Fibroblast of pulmonary artery (primary cell): ENCODE measurements at places on chromosomes 13 and 19.
A peak's percentile ranks its signal among the peaks of the same experiment; 100 is the strongest.

DNA sequence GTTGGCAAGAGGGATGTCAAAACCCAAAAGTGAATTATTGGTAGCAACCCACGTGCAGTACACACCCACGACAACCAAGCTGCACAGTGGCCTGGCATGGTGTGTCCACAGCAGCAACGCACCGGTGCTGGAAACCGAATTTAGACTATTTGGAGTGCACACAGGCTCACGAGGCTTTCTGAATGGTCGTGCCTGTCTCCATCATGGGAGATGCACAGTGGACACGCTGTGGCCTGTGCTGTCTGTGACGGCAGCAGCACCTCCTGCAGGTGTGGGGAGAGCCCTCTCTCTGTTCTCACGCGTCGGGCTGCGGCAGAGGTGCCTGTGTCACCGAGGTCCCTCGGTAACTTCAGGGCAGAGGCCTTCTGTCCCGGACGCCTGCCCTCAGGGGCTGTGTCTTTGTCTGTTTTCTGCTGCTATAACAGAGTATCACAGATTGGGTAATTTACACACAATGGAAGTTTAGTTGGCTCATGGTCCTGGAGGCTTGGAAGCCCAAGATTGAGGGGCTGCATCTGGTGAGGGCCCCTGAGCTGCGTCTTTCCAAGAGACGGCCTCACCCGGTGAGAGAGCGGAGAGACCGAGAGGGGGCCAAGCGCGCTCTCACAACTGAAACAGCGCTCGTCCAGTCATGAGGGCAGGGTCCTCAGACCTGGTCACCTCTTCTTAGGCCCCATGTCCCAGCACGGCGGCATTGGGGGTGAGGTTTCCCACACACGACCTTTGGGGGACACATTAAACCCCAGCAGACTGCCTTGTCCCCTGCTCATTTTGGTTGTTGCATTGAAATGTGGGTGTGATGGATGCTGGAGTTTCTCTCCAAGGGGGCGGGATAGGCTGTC, 9.1 kb upstream of the MCF2L start:
- no peak for DNase-seq

GRCh38 chr13:41032691-41033376, 13.7 kb upstream of the ELF1 start:
- no peak for DNase-seq

DNA sequence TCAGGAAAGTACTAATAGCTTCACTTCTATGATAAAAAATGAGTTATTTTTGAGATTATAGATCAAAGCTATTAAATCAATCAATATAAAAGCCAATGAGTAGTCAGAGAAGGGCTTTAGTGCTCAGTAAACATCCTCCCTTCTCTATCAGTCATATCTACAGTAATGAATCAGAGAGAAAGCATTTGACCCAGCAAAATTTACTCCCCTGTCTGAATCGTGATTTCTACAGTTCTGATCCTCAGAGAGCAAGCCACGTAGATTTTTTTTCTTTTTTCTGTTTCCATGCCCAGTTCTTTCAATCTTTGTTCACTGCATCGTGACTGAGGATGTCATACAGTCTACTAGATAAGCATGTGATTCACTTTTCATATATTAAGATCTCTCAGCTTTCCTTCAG, 16.2 kb upstream of the MBNL2 start:
- peak; percentile 63 for DNase-seq

- DNase-seq, result no peak
These were observed 120.2 kb downstream of the DNAJC15 start for GRCh38 chr13:43143591-43143990.

- no peak for DNase-seq
These were observed 6.5 kb upstream of the EIF3G start for GRCh38 chr19:10126213-10126639.

DNA sequence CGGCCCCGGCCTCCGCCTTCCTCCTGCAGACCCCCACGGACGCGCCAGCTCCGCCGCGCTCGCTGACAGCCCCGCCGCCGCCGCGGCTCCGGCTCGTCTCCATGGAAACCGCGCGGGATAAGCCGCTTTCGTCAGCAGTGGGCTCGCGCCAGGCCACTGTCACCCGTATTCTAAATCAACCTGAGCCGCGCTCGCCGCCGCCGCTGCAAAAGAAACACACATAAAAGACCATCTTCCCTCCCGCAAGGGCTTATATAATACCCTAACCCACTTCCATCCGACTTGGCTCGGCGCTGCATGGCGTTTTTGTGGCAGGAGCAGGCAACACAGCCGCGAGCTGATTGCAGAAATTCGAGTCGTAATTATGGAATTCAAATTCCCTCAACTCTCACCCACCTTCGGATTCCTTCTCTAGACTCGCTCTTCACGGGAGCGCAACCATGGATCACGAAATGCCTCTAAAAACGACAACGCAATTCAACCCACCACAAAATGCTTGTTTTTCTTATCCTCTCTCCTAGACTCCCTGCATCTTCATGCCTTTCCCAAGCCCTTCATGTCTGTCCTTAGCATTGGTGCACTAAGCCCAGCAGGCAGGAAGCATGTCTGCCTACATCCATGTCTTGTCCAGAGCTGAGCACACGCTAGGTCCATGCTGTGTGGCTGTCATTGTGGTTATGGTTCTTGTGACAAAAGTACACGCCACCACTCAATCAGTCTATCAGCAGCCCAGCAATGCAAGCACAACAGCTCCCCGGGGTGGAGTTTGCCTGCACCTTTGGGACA, at the start of gene AMER2:
Gene AMER2, minus strand, starts transcription at position 772 of the 786 bp plus-strand sequence. Its CDS starts 669 bp downstream, at position 103.
- DNase-seq, result peak; percentile 16

GRCh38 chr13:90686442-90686841, 661.0 kb upstream of the MIR17HG start:
- peak; percentile 95 for DNase-seq

DNA sequence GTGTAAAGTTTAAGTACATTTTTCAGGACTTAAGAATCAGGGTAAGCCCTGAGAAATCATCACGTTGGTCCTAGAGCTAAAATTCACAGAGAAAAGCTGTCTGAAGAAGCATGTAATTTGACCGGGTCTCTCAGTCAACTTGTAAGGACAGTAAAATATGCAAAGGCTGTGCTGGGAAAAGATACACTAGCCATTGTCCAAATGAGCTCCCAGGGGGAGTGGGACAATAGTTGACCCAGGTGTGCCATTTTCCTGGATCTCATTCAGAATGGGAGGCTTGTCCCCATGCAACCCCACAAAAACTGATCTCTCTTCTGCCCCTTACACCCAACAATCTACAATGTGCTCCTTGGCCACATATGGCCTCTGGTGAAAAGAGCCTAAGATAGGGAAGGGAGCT, 437.9 kb downstream of the KLF12 start:
- no peak for DNase-seq

DNA sequence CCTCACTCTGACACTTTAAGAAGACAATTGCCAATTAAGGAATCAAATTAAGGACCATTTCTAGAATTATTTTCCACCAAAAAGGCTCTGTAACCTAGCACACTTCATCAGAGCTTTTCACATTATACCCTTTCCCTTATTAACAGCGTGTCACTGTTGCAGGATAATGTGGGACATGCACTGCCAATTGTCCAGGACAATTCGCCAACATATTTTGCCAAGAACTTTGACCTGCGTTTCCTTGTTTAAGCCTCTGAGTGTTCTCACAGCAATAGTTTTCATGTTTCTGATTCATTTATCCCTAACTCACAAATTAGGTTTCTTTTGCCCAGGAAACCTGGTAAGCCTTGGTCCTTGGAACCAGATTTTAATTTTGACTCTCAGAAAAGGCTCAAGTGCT, 13.3 kb downstream of the COL4A1 start:
- DNase-seq, result no peak

DNA sequence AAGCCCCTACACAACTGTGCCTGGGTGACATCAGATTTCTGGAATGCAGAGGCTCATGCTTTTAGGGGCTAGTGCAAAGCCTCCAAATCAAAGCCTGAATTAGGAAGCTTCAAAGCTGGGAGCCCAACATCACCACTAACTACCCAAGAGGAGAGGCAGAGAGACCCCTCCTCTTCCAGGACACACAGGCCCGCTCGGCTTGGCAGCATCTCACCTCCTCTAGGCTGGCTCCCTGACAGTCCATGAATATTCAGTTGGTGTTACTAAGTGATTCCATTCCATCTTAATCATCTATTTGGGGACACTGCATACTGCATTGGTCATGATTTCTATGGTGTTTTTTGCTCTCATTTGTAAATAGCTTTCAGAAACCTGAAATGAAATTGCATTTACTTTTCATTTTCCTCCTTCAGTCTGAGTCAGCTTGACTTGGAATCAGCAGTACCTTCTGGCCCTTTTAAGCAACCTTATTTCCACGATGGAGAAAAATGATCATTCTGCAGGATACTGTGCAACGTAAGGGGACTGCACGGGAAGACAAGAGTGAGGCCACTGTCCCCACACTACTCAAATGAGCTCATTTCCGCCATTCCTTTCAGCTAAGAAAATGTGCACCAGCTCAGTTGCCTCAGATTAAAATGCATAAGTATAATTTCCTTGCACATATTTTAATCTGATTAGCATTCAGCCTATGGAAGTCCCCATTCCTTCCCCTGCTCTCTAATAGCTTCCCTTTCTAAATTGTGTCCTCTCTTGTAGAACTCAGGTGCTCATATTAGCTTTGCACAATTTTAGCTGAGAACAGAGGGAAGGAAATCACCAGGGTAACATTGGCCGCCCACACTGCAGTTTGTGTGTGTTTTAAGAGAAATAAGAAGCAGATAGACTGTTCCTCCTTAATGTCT, 219.9 kb downstream of the RFC3 start:
- no peak for DNase-seq

- peak; percentile 27 for DNase-seq
These were observed 202.8 kb upstream of the IRS2 start for GRCh38 chr13:109989155-109989554.

GRCh38 chr13:55577082-55577846, 1563.5 kb upstream of the PRR20A start:
- DNase-seq, result no peak

- no peak for DNase-seq
These were observed 29.9 kb upstream of the C1QTNF9 start for GRCh38 chr13:24279327-24280110.

GRCh38 chr19:45395821-45396617, 8.8 kb downstream of the PPP1R13L start:
- no peak for DNase-seq

DNA sequence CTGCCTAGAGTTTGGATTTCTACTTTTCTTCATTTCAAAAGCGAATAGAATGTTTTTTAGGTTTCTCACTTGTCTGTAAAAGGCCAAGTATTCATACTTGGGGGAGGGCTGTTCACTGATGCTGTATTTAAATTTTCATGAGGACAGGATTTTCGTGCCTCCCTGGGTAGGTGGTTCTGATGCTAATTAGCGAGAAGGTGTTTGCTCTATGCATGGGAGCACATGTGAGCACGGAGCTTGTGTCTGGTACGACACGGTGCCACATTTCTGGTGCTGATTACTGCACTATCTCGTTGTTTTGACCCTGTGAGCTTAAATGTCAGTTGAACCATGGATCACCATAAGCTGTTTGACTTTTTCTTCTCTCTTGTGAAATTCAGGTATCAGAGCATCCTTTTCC, 45.8 kb downstream of the MTUS2 start:
- no peak for DNase-seq

DNA sequence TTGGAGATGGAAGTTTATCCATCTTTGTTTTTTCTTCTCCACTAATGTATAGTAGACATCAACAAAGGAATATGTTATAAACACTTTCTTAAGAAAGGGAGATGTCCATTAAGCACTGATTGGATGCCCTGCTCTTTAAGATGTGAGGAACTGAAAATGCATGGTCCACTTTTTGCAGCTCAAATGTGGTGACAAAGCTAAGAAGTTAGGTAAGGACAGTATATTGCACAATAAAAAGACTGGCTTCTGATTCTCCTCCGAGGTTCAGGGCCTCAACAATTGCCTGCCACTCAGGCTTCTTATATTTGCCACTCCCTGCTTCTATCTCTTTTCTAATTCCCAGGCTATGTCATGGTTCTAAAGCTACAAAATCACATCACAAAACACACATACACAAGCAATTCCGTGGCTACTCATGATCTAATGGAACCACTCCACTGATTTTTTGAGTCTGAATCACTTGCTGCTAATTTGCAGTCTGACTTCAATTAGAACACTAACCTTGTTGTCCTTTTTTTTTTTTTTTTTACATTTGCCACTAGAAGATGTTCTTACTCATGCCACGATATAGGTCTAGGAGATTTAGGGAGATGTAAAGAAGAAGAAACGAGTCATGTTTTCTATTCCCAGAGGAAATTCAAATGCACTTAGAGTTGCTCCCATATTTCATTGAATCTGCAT, 29.6 kb upstream of the TNFSF11 start:
- DNase-seq, result no peak

- DNase-seq, result no peak
These were observed 115.4 kb downstream of the UGGT2 start for GRCh38 chr13:95937714-95938320.

DNA sequence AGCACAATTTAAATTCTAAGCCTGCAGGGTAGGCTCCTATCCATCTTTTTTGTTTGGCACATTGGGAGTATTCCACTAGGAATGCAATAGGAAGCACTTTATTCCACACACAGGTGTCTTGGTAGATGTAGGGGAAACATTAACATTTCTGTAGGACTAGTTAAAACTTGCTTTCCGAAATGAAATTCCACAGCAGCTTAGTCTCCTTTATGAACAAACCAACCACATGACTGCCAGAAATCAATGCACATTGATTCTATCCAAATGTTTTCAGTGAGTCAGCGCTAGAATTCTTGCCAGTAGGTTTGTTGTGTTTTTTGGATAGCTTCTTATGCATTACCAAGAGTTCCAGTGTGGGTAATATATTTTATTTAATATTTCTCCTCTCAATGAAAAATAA, 207.9 kb upstream of the CSNK1A1L start:
- peak; percentile 79 for DNase-seq

GRCh38 chr19:19485161-19485997, 30.0 kb downstream of the TSSK6 start:
- peak; percentile 48 for DNase-seq

- DNase-seq, result peak; percentile 91
These were observed 107.4 kb downstream of the DNAJC3 start for GRCh38 chr13:95784161-95784899.

DNA sequence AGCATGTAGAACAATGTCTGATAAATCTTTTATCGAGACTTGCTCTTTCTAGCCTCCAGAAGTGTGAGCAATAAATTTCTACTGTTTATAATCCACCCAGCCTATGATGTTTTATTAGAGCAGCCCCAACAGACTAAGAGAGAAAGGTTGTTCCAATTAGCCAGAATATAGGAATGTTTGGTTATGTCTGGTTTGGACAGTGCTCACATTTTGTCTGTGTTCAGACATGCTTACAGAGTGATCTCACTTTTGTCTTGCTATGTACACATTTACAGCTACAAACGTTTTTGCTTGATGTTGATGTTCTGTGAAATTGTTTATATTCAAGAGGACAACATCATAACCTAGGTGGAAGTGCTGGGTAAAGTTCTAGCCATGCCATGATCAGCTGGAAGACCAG, 18.0 kb upstream of the EVI5L start:
- DNase-seq, result no peak
